ENCODE measurements at places on chromosomes 2 and 18.

- DNase-seq: no peak
These were observed 49.1 kb upstream of the MYCN start for GRCh38 chr2:15890936-15891905.

GRCh38 chr18:80232710-80233109, 14.6 kb downstream of the PARD6G start:
- no peak for DNase-seq

DNA sequence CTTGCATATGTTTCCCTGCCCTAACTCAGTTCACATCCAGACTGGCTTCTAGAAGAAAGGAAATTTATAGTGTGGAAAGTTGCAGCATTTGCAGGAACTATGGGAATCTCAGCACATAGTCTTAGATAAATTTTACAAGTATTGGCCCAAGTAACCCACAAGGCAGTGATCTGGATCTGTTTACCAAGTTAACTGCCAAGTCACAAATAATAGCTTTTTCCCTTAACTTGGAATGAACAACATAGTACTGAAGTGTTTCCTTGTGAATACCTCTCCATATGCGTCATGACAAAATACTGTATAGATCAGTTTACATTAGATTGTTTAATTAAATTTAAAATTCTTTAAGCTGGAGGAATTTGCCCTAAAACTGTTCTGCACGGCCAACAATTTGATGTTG, 255.8 kb upstream of the EPAS1 start:
- DNase-seq: no peak

- no peak for DNase-seq
These were observed 196.0 kb downstream of the ZEB2 start for GRCh38 chr2:144323946-144324345.

DNA sequence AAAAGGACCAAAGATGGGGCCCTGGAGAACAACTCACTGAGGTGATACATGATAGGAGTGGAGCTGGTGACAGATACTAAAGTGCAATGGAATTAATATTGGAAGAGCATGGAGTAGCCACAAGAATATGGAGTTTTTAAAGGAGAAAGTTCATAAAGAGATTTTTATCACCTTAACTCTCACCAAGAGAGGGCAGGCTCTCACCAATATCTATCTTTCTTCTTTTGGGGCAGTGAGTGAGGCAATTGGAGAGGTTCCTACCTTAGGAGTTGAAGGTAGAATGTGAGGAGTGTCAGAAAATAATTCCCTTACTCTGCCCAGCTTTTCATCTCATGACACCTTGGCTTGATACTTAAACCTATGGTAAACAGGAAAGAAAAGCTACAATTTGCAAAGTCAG, 233.7 kb upstream of the CWC22 start:
- DNase-seq: no peak

- peak; percentile 24 for DNase-seq
These were observed 5.8 kb downstream of the HDLBP start for GRCh38 chr2:241309684-241310117.

GRCh38 chr18:31821545-31822171, 61.0 kb upstream of the SLC25A52 start:
- no peak for DNase-seq

DNA sequence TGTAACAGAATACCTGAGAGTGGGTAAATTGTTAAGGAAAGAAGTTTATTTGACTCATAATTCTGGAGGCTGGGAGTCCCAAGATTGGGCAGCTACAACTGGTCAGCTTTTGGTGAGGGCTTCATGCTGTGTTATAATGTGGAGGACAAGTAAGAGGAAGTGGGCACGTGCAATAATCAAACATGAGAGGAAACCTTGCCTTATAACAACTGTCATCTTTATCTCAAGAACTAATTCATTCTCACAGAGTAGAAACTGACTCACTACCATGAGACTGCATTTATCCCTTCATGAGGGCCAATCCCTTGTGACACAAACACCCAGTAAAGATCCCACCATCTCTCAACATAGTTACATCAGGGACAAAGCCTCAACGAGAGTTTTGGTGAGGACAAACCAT, 318.1 kb upstream of the NT5C1B start:
- no peak for DNase-seq

- DNase-seq: peak; percentile 84
These were observed 14.6 kb downstream of the UGP2 start for GRCh38 chr2:63856303-63856603.

GRCh38 chr2:56118474-56118873, 65.3 kb upstream of the CCDC85A start:
- no peak for DNase-seq

DNA sequence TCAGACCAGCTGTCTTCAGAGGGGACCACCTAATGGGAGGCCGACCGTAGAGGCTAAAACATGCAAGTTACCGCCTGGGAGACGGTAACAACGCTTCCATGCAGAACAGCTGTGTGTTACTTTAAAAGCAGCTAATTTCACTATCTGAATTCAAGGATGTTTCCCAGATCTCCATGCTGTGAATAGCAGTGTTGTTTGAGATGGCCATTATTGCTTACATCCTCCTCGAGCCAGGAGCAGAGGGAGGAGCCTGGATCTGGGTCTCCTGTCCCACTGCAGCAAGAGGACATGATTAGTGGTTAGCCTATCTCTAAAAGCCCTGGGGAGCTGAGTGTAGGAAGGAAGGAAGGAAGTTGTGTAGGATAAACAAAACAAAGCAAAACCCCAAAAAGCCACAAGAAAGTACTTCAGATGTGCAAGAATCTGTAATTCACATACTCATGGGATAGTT, 50.9 kb downstream of the ACTR2 start:
- DNase-seq: no peak

DNA sequence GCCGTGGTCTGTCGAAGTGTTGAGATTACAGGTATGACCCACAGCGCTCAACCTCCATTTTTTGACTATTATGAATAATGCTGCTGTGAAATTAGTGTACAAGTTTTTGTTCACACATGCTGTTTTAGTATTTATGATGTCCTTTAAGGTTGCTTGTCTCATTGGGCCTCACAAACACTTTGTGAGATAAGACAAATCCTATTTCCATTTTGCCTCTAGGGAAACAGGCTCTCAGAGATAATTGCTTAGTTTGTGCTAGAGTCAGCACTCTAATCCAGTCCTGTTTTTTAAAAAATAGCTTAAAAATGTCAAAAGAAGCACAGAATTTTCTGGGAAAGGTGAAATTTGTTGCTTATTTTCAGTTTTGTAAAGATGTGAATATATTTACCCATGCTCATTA, 43.3 kb upstream of the CUL3 start:
- DNase-seq: no peak

DNA sequence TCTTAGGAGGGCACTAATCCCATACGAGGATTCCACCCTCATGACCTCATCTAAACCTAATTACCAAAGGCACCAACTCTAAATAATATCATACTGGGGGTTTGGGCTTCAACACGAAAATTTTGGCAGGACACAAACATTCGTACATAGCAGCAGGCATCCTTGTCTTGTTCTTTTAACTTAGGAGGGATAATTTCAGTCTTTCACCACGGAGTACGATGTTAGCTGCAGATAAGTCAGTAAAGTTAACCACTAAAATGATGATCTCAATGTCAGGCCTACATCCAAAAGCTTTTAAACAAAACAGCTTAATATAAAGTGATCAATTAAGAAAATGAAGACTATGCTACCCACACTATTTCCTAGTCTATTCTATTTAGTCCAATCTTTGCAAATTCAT, 74.9 kb downstream of the ID2 start:
- DNase-seq: no peak

- no peak for DNase-seq
These were observed 251.5 kb downstream of the TFCP2L1 start for GRCh38 chr2:121033461-121033996.

DNA sequence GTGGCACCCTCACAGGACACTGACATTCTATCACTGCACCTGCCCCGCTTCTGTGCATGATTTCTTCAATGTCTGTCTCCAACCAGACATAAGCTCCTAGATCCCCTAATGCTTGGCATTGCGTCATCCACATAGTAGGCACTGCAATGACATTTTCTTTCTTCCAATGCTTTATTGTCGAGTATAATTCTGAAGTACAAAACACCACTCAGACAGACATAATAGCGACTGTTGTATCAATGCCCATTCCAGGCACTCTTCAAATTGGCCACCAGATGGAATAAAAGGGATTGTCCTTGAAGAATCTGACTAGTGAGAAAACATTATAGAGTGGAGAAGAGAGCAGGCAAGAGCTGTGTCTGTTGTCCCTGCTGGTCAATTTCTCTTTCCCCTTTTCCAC, 89.0 kb downstream of the LPIN1 start:
- DNase-seq: no peak

DNA sequence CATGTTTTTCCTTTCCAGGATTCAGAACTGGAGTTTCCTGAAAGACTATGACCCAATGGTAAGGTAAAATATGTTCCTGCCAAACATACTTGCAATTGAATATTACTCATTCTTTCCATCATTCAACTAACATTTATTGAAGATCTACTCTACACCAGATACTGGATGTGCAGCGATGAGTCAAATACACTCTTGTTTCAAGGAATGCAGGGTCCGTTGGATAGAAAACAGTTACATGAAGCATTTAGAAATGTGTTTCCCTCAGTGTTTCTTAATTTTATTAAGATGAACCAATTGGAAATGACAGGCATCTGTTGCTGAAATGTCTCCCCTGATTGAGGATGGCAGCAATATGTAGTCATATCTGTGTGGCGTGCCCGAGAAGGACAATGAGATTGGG, 14.8 kb upstream of the SLC66A3 start:
- DNase-seq: no peak

DNA sequence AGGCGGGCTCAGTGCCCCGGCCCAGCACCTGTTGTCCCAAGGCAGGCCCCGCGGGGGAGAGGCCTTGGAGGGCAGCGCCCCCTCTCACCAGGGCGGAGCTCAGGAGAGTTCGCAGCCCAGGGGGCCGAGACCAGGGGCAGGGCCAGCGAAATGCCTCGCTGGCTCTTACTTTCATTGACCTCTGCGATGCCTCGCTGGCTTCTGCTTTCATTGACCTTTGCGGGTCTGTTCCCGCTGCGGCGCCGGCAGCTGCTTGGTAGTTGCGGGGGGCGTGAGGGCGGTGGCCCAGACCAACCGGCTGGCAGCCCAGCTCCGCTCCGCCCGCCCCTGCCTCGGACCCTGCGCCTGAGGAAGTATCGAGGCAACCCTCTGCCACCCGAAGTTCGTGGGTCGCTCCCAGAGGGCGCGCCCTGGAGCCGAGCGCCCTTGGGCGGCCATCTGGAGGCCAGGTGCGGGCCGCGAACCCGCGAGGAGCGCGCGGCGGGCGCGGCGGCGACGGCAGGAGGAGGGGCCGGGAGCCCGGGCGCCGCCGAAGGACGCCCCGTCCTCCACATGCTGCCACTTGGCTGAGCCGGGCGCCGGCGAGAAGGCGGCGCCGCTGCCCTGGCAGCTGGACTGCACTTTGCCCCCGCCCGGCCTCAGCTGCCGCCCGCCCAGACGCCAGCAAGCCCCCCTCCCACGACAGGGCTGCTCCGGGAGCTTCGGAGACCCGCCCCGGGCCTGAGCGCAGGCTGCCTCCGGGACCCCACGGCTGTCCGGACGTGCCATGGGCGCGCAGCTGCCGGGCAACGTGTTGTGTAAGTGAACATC, 118.0 kb upstream of the MSTN start:
- DNase-seq: no peak

DNA sequence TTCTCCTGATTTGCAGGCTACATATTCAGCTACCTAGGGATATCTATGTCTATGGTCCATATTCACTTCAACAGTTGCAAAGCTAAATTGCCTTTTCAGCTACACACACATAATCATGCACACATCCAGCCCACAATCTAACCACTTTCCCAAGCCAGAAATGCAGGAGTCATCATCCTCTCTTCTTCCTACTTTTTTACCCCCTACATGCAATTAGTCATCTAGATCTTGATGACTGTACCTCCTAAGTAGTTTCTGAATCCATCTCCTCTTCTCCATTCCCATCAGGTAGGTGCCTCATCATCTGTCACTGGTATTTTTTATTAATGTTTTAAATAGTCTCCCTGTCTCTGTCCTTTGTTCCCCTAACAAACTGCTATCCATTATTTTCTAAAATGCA, 23.7 kb upstream of the SPRED2 start:
- no peak for DNase-seq

- no peak for DNase-seq
These were observed 7.1 kb downstream of the FBXO15 start for GRCh38 chr18:74140582-74140981.

DNA sequence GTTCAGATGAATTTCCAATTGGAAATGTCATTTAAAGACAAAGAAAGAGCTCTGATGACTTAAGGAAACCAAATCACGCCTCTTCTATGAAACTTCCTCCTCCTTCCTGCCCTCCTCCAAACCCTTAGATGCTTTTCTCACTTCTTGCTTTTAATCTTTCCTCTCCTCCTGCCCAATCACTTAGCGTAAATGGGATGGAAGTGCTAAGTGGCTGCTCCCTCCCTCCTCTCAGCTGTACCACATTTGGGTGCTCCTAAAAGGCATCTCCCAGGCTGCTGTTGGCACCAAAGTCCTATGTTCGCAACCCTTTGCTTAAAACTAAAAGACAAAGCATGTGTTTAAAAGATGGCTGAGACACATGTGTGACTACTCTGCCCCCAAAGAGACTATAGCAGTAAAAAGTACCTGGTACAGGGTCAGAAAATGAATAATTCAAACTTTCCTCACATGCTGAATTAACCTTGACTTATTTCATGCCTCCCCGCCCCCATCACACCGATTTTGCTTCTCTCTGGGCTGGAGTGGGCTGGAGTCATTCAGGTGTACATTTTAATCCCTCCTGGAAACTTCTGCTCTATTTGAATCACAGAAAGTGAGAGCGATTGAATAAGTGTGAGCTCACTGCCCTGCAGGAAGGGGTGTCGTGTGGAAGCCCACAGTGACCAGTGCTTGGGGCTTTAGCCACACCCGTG, 59.2 kb upstream of the KLF7 start:
- no peak for DNase-seq

DNA sequence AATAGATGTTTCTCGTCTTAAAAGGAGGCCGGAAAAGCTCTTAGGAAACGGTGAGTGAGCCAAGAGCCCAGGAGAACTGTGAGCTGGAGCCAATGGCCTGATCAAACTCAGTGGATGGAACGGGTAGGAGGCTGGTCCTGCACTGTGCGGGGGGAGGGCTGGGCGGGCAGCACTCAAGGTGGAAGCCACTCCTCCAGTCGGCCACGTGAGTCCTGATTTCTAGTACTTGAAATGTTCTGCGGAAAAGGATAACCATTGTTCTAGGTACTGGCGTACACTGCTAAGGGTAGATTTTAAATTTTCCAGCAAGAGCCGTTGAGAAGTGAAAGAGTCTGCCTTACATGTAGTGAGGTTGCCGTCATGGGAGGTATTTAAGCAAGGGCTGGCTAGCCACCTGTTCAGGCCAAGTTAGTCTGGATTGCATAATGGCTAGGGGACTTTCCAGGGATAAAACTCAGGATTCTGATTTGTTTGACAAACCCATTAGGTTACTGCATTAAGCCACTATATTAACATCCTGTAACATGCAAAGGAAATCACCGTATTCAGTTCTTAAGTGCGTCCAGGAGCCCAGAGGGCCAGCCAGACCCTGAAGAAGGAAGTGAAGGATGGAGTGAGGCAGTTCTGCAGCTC, 51.3 kb upstream of the ODC1 start:
- no peak for DNase-seq

GRCh38 chr18:42736074-42736473, 379.4 kb downstream of the RIT2 start:
- no peak for DNase-seq

All from stimulated activated naive CD4-positive, alpha-beta T cell (primary cell).